Nephron progenitor cell (in vitro differentiated cells): ENCODE measurements at places on chromosomes 4 and X.

DNA sequence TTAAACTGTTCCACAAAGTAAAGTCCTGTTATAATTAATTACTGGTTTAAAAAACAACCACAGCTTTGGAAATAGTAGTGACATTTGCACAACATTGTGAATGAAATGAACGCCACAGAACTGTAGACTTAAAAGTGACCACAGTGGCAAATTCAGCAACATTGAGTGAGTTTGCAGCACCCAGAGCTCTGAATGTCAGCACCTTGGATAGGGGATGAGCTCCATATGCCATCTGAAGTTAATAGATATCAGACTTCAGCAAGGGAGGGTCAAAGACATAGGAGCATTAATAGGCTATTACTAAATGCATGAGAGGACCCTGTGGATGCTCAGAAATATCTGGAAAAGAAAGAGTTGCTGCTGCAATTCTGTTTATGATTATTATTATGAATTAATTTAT lies 55.3 kb upstream of the KCNIP4 start:
- peak; percentile 6 for DNase-seq

DNA sequence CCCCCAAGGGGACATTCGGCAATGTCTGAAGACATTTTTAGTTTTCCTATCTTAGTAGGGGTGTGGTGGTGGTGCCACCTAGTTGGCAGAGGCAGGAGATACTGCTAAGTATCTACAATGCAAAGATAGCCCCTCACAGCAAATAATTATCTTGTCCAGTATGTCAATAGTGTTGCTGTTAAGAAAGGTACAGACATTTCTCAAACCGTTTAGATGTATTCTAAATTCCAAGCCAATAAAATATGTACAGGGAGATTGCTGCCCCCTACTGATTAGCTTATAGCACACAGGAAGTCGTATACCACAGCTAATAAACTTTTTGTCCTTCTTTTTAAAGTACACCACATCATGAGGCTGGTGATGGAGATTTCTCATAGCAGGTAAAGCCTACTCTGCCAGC lies 260.5 kb downstream of the TMA16 start:
- no peak for DNase-seq

DNA sequence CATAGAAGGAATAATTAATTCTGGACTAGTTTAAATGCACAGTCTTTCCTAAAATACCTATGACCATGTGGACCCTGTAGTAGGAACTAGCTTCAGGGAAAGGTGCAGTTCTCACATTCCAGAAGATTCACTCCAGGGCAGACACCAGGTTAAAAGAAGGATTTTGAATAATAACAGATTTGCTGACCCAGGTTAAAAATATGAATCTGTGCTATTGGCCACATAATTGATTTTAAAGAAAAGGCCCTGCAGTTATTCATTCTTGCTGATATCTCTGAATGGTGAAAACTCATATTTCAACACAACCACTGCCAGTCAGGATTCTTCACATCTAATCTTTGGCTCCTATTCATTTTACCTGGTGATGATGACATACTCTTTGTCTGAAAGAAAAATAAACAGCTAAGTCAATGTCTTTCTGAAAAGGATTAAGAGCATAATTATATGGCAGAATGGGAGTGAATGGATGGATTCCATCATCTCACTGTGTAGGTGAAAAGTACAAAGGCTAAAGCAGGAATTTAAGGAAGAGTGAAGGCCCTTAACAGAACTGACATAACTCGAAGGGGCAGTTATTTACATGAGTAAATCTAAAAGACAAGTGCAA lies 432.8 kb downstream of the PDGFC start:
- DNase-seq: no peak

DNA sequence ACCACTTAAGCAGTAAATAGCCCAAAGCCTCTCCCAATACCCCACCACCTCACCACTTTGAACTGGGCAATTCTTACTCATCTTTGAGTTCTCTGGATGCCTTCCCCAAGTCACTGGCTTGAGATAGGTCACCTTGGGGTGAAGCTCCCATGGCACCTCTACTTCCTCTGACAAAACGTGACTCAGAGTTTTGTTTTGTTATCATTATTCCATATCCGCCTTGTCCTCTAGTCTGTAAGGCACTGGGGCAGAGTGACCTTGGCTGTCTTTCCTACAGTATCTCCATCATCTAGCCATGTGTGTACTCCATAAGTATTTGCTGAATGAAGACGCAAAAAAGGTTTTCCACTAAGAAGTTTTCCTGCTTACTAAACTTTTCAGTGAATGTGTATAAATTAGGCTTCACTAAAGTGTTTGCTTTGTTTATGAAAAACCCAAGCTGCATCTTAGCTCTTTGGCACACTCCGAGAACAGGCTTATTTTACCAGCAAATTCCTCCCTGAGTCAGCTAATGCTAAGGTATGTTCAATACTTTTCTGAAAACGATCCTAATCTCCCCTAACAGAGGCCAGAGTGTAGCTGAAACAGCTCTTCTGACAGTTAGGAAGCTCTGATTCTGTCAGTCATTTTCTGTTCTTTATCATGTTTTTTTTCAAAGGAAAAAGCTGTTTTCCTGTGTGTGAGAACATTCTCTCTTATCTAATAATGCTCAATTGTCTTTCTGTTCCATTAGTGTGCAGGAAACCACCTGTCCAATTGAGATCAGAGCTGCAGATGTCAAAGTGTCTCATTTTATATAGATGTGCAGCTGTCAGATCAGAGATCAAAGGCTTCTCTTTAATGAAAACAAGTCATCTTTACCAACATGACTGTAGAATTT lies 30.2 kb upstream of the TSPAN5 start:
- no peak for DNase-seq

DNA sequence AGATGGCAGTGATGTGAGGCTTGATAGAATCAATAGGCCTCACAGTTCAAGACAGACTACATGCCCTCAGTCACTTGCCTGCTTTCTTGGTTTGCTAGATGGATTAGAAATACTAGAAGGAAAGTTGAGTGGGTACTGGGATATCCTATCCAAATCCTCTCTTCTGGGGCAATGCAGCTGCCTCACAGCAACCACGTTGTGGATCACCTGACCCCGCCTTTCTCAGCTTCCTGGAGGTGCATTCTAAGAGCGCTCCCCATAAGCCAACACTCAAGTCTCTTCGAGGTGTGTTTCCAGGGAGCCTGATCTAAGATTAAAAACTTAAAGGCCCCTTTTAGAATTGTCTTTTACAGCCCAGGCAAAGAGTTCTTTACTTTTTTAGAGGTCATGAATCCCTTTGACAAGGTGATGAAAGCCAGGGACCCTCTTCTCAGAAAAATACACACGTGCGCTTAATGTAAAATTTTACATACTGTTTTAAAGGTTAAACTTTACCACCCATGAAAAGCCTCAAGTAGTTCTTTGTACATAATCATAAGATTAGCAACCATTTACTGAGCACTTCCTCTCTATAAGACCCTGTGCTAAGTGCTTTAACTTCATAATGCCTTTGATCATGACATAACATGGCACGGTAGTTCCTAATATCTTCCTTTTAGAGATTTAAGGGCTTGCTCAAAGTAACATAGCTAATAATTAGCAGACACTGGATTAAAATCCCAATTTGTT lies 840 bp upstream of the RPL34 start:
- DNase-seq: no peak

DNA sequence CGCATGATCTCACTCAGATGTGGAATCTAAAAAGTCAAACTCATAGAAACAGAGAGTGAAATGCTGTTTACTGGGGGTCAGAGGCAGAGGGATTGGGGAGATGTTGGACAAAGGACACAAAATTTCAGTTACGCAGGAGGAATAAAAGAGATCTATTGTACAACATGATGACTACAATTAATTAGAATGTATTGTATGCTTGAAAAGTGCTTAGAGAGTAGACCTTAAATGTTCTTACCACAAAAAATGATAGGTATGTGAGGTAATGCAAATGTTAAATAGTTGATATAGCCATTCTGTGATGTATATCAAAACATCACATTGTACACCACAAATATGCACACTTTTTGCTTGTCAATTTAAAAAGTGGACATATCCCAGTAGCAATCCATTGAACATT lies 36.1 kb upstream of the PHKA2 start:
- no peak for DNase-seq
